Skin of body (tissue), 3 donors: ENCODE measurements at places on chromosomes 16 and 17.
A peak's percentile ranks its signal among the peaks of the same experiment; 100 is the strongest.

DNA sequence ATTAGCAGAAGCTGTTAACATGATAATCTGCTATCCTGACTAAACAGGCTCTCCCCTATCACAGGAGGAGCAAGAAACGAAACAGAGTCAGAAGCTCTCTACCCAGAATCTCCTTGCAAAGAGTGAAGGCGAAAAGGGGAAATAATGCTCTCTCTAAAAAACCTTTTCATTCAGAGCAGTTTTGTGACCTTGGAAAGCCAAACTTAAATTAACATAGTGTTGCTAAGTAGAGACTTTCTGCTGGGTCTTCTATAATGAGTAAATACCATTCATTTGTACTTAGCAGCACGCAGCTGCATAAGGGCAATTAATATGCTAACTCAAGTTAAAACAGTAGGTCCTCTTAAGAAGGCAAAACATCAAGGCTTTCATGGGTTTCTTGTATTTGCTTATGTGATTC is 101.7 kb upstream of the GPR139 start:
- no peak for DNase-seq

GRCh38 chr16:23996258-23996955 is 160.6 kb downstream of the PRKCB start:
- DNase-seq = no peak

- no peak for DNase-seq
Measured at GRCh38 chr17:18205861-18206260, 19.6 kb upstream of the LLGL1 start.

DNA sequence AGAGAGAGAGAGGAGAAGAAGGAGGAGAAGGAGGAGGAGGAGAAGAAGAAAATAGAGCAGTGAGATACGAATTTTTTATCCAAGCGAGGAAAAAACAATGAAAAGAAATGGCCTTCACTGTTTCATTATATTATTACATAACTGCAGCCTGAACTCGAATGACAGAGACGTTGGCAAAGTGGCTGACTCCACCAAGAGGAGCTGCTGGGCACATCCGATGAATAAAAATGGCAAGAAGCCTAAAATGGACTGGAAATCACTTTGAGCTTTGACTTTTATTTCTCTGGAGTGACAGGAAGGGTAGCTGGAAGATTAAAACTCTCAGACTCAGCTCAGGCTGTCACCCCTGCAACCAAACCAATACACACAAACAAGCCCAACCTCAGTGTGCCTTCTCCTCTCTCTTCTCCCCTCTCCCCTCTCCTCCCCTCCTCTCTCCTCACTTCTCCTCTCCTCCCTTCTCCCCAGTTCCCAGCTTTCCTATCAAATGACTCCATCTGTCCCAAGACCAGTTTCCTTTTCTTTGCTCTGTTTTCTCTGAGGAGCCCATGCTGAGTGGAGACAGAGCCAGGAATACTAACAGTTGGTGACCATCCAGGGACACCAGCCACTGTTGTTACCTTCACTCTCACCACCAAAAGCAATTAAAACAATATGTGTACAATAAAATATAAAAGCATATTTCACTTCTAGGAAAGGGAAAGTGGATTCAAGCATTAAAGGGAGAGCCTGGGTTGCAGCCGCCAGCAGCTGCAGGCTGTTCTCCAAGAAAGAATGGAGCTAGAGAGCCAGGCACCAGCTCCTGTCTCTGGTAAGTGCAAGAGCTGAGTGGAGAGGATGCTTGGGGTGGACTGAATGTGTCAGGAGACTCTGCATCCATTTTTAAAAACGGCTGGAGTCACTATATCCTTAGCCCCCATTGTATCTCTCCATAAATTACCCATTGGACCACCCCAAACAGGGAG is 51.2 kb downstream of the SOX9 start:
- DNase-seq = no peak

- DNase-seq = no peak
Measured at GRCh38 chr16:1014771-1015495, 33.4 kb downstream of the SOX8 start.

- DNase-seq = no peak
Measured at GRCh38 chr16:4317532-4318450, 1.9 kb downstream of the GLIS2 start.

GRCh38 chr16:4303973-4304372 is 11.9 kb upstream of the GLIS2 start:
- no peak for DNase-seq

DNA sequence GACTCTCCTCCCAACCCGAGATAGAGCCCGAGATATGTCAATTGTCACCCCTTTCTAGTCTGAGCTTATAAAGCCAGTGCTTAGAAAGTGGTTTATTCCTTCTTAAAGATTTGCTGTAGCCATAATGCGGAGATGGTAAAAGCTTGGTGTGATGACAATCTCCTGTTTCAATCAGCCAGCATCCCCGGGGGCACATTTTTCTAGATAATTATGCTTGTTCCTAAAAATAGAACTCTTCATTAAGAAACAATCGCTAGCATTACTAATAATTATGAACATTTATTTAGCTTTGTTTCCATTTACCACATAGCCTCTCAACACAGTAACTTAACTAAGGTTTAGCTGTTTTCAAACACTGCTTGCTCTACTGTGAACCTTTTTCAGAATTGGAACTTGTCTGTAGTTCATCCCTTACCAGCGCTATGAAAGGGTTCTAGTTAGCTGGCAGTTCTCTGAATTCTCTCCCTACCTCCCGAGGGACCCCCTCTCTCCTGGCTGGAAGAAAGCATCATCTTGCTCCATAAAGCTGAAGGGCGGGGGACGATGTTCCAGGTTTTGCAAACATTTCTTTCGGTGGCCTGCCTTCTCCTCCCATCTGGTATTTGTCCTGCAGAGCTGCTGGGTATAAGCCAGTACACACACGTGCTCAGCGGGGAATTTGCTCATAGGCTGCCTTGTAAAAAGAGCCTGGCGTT is 922 bp upstream of the MRPL58 start:
- peak; percentile 62 for DNase-seq

GRCh38 chr17:65638221-65638975 is 77.0 kb upstream of the AXIN2 start:
- no peak for DNase-seq

GRCh38 chr16:89442588-89442987 is 47.8 kb downstream of the ANKRD11 start:
- DNase-seq = no peak

GRCh38 chr16:4139968-4140367 is 23.7 kb upstream of the ADCY9 start:
- no peak for DNase-seq

GRCh38 chr17:4594931-4595684 is 10.8 kb downstream of the SMTNL2 start:
- no peak for DNase-seq

DNA sequence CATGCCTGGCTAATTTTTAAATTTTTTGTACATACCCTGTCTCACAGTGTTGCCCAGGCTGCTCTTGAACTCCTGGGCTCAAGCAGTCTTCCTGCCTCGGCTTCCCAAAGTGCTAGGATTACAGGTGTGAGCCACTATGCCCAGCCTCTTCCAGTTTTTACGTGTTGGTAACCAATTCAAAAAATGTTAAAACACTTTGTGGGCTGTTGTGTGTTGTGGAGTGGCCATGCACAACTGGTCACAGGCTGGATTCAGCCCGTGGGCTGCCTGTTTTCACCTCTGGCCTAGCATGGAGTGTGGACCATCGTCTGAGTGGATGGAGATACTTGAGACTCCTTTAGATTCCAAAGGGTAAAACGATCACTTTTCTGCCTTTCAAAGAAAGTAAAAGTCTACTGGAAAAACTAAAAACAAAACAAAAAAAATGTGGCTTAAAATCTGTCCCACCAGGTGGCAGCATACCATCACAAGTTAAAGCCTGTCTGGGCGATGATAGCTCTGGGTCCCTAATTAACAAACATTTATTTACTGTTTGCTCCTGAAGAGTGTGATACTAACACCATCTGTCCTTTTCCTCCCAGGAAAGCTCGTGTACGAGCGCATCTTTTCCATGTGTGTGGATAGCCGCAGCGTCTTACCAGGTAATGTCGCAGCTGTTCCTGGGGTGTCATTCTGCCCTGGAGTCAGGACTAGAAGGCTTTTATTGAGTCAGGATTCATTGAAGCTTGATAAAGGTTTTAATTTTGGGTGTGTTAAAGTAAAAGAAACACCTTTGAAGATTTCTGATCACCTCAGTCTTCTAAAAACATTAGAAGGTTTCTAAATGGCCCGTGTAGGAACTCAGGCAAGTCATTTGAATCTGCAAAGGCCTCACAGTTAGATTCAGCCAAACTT is 45.8 kb downstream of the VPS35L start:
- DNase-seq = peak; percentile 21

- DNase-seq = no peak
Measured at GRCh38 chr16:17342031-17342430, 128.7 kb downstream of the XYLT1 start.

DNA sequence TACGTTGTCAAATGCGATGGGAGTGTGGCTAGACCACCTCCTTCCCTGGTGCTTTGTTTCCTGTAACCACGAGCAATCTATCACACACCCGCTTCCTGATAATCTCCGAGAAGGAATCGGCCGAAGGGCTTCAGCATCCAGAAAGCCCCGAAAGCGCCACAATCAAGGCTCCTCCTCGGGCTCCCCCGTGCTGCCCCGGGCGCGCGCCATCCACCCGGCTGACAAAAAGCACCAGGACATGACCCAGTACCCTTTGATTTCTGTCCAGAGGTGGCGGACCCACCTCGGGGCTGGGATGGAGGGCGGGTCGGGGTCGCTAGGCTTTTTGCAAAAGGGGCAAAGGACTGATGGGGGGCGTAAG is 743 bp upstream of the ARMC7 start:
- no peak for DNase-seq

- no peak for DNase-seq
Measured at GRCh38 chr17:28385037-28385400, 13.5 kb downstream of the SARM1 start.

DNA sequence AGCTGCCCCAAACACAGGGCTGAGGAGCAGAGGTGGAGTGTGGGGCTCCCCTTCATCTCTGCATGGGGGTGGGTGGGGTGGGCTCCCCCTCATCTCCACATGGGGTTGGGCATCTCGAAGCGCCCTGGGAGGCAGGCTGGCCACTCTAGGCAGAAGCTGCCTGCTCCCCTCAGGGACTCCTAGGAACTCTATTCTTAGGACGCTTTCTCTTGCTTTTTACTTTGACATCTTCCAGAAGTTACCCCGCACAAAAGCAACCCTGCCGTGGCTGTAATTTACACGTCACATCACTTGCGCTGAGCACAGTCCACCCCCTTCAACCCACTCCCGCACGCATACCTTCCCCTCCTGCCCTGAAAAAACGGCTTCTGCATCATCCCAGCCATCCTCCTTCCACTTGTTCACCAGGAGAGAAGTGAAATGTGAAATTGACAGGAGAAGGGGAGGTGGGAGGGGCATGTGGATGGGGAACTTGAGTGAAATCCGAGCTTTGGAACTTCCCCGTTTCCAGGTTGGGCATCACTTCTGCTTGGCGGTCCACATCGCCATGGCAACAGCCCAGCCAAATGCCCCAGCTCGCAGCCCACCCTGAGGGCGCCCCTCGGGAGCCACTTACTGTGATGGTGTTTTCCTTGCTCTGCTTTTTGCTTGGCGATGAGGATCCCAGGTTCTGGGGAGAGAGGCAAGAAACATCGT is 53.7 kb upstream of the RCVRN start:
- no peak for DNase-seq

DNA sequence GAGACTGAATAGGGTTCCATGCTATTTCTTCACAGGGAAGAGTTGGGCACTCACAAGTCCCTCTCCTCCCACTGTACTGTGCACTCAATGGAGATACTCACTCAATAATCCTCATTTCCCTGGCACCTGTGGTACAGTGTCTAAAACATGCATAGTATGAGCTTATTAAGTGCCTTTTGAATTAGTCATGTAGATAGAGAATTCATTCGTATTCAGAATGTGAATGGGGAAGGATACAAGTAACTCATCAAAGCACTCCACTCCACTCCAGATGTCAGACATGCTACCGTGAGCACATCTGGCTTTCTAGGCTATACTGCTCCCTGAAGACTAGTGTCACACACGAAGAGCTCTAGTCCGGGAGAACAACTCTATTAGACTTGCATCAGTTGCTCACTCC is 6.3 kb downstream of the C17orf75 start:
- DNase-seq = no peak

DNA sequence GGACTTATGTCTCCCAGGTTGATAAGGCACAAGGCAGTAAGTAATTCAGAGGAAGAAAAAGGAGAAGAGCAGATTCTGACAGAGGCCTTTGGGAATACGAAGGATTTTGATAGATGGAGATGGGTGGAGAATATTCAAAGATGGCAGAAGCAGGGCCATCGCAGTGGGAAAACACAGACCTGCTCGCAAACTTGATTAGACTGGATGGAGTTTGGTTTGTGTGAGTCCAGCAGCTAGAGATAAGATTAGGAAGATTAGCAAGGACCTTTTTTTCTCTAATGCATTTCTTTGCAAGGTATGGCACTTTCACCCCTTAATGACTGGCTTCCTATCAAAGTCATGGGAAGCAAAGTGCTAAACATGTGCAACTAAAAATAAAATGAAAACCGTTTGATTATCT is 196.7 kb downstream of the FTO start:
- DNase-seq = no peak

DNA sequence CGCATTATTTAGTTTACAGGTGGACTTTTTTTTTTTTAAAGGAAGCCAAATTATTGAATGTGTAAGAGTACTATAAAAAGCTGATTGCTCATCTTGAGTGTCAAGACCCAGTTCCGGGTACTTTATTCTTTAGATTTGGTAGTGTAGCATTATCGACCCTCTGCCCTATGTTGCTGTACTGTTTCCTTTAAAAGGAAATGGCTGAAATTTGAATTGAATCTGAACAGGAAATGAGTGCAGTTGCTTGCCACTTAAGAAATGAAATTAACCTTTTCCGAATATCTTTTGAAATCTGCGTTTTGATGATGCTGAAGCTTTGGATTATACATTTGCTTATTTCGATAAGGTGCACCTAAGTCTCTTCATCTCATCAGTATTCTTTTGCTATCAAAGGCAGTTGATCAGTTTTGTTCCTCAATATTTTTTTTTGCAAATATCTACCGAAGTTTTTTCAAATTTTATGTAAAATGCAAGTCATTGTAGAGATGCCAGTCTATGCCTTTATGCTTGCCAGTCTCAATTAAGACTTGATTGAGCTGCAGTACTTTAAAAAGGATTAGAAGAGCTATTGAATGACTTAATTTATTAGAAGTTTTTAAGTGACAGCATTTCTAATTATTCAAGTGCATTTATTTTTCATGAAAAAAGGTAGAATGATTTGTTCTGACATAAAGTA is 1.8 kb downstream of the GGNBP2 start:
- DNase-seq = no peak

DNA sequence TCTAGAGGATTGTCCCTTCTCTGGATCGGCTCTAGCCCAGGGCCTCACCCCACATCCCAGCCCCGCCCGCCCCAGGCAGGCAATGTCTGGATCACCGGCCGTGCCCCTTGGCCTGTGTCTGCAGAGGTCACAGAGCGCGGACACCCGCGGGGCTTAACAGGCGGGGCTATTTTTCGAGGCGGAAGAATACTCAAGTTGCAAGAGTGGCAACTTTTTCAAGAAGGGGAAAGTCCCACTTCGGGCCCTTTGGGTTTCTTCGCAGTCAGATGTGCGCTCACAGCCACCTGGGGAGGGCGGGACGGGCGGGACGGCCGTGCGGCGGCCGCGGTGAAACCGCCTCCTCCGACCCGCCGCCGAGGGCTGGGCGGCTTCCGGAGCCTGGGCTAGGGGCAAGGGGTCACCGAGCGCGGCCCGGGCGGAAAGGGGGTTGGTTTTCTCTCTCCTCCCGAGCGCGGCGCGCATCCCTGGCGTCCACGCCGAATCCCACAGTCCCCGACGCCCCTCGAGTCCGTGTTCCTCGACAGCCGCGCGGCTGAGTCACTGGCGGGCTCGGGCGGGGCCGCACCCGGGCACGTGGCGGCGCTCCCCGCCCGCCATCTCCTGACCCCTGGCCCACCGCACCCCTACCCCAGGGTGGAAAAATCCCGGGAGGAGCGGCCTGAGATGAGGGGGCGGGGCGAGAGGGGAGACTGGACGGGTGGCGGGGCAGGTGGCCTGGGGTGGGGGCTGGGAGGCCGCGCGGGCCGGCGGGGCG is 1.2 kb upstream of the PFN1 start:
- DNase-seq = no peak
